Subcutaneous adipose tissue (tissue), 4 donors: ENCODE measurements at places on chromosomes 5 and 9. TPM values are rescaled to one million over a fixed set of nuclear protein-coding genes. Genes with fewer than 3 reads are reported as not detected.

IFNK gene
- total RNA-seq = not detected

PCDHB2 gene
- total RNA-seq = 2.3 TPM

ZNF454 gene
- 0.88 TPM for total RNA-seq

INSL4 gene
- total RNA-seq = not detected

IER5L gene
- total RNA-seq = 5.1 TPM

IRX4 gene
- not detected for total RNA-seq

ADAMTSL2 gene
- total RNA-seq = 0.49 TPM

TLE1 gene
- 39.4 TPM for total RNA-seq

PCDHB14 gene
- total RNA-seq = 3.8 TPM

LRRC26 gene
- not detected for total RNA-seq

FREM1 gene
- total RNA-seq = 3.2 TPM

FOXD4L3 gene
- total RNA-seq = not detected

LCN1 gene
- not detected for total RNA-seq

ROPN1L gene
- total RNA-seq = not detected

MAMDC2 gene
- 46.0 TPM for total RNA-seq

TAF11L5 gene
- not detected for total RNA-seq

PPP3R2 gene
- total RNA-seq = not detected

CNTFR gene
- total RNA-seq = 55.4 TPM

RNF180 gene
- 11.6 TPM for total RNA-seq

BASP1 gene
- 20.5 TPM for total RNA-seq

MLANA gene
- not detected for total RNA-seq

SLC6A7 gene
- total RNA-seq = not detected

TNFSF15 gene
- total RNA-seq = 0.68 TPM

TOR2A gene
- 14.3 TPM for total RNA-seq

SNCAIP gene
- 4.9 TPM for total RNA-seq

ZDHHC21 gene
- 12.4 TPM for total RNA-seq
